Spleen (tissue), 13 donors: ENCODE measurements at places on chromosomes 16 and 17. TPM values are rescaled to one million over a fixed set of nuclear protein-coding genes. Genes with fewer than 3 reads are reported as not detected.

- DNase-seq = no peak
Observed at GRCh38 chr17:14084955-14085354, 15.7 kb downstream of the COX10 start.

GRCh38 chr17:57750109-57750871 lies 5.2 kb upstream of the CCDC182 start:
- no peak for DNase-seq

DNA sequence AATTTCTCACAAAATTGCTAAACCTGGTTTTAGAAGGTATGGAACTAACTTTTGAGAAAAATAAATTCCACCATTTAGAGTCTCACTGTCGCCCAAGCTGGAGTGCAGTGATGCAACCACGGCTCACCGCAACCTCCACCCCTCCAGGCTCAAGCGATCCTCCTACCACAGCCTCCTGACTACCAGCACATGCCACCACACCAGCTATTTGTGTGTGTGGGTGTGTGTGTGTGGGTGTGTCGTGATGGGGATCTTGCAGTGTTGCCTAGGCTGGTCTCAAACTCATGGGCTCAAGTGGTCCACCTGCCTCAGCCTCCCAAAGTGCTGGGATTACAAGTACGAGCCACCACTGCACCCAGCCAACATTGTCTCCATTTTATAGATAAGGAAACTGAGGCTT lies 71.3 kb upstream of the NOL11 start:
- no peak for DNase-seq

NT5C gene
- total RNA-seq = 52.7 TPM

CD300E gene
- 5.3 TPM for total RNA-seq

DNA sequence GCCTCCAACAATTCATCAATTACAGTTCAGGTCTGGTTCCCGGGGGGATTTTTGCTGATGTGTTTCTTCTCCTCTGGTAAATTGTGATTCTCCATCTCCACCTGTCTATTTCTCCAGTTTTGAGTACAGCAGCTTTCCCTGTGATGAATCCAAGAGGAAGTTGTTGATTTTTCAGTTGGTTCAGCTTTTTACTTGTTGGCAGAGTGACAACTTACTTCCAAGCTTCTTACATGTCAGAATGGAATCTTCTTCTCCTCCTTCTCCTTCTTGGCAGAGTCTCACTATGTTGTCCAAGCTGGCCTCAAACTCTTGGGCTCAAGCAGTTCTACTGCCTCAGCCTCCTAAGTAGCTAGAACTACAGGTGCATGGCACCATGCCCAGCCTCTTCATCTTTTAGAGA lies 33.4 kb upstream of the TMEM92 start:
- DNase-seq = no peak

- DNase-seq = no peak
Observed at GRCh38 chr16:6308176-6308575, 1024.5 kb upstream of the RBFOX1 start.

- no peak for DNase-seq
Observed at GRCh38 chr17:34562387-34562786, 17.0 kb upstream of the TMEM132E start.

DNA sequence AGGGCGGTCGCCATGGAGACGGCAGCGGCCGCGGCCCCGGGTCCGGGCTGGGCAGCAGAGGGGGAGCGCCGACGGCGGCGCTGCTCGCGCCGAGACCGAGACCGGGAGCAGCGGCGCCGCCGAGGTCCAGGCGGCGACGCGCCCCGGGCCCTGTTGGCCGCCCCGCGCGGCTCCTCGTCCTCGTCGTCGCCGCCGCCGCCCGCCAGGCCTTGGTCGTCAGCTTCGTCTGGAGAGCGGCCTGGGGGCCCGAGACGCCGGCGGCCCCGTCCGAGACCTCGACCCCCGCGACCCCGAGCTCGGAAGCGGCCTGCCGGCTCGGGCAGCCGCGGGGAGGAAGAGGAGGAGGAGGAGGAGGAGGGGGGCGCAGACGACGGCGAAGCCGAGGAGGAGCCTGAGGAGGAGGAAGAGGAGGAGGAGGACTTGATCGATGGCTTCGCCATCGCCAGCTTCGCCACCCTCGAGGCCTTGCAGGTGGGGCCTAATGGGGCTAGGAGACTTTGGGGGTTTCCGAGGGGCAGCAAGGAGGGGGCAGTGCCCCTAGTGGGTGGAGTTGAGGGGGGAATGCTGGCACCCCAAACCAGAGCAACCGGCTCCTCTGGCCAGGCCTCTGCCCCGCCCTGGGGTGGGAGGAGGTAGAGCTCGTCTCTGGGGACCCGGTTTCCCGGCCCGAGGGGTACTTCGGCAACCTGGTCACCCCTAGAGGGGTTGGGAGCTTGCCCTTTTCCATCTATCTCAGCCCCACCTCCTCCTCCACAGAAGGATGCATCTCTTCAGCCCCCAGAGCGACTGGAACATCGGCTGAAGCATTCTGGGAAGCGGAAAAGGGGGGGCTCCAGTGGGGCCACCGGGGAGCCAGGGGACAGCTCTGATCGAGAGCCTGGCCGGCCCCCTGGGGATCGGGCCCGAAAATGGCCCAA lies 1.5 kb downstream of the FBRS start:
- DNase-seq = peak; percentile 94

GRCh38 chr16:23504076-23504452 lies 6.2 kb downstream of the GGA2 start:
- DNase-seq = no peak

GRCh38 chr17:6508016-6508415 lies 48.3 kb downstream of the PITPNM3 start:
- DNase-seq = no peak

DNA sequence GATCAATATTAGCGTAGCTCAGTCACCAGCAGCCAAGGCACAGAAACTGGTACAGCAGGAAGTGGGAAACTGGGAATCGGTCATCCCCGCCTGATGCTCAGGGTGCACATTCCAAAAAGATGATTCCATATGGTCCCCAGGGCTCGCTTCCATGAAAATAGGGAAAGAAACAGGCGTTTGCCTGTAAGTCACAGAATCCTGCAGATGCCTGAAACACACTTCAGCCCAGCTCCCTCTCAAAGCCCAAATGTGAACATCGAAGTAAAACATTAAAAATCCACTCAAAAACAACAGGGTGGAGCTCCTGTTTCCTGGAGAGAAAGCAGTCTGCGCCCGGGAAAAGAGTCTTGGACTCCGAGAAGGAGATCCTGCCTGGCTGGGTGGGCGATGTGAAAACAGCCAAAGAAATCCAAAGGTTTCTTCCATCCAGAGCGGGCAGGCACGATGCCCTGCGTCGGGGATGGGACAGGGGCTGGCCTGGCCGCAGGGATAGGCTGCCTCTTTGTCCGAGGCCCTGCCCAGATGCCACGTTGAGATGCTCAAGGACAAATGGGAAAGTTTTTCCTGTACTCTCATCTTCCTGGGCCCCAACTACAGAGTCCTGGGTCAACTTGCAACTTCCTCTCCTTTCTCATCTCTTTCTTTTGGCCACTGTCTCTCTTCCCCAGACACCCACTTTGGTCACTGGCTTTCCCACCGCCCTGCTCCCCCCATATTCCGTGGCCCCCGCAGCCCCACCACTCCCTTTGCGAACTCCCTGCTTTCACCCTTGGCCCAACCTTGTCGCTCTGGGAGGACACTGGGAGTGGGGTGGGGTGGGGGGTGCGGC lies 743 bp downstream of the WIPI1 start:
- peak; percentile 87 for DNase-seq

GRCh38 chr16:85524630-85525419 lies 88.3 kb upstream of the GSE1 start:
- peak; percentile 91 for DNase-seq

GRCh38 chr16:283033-283805 lies at the start of gene PDIA2:
Gene PDIA2, plus strand, starts transcription at chr16:283164. Its CDS starts 6 bp downstream, at chr16:283170.
- DNase-seq = no peak
